ENCODE measurements at places on chromosomes 5 and 9.

DNA sequence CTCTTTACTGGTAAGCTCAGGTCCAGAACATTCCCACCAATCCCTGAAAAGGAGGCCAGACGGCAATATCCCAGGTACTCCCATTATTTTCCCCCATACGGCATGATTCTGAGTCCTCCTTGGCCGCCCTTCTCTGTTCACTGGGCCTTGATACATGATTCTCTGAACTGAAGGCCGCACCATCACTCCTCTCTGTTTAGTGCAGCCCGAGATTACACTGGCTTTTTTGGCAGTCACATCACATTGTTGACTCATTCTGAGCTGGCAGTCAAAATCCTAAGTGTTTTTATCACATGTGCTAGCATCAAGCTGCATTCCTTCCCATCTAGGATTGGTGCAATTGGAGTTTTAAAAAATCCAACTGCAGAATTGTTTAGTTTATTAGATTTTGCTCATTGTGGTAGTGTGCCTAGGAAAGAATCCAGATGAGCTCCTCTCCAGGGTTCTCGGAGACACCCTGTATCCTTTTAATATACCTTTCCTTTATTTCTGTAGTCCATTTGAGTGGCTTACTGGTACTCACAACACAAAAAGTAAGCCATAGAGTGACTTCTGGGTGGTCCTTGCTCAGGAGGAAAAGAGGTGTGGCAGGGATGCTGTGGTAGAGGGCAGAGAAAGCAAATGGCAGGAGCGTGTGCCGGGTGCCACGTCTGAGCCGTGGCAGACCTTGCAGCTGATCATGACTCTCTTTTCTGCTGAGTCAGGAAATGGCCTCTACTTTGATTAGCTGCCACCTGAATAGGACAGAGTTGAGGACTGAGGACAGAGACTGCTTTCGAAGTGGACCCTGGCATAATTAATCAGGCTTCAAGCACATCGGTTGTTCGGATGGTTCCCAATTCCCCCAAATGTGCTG, 121.1 kb upstream of the IL12B start:
- DNase-seq, result no peak

- DNase-seq, result no peak
Observed at GRCh38 chr5:36367524-36367923, 65.8 kb upstream of the RANBP3L start.

DNA sequence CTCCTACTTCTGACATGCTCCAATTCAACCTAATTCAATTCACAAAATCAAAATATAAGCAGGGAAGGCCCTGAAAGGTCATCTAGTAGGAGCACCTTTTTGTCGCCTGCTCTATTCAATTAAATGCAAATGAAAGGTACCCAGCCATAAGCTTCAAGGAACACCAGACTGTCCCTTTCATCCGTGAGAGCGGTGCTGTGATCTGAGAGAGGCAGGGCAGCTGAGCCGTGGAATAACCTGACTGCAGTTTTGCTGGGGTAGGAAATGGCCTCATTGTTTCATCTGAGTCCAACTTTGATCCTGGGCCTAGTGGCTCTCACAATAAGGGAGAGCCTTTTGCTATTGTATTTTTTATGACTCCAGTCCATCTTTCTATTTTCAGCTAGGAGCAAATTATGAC, 39.8 kb upstream of the GLRA1 start:
- no peak for DNase-seq

DNA sequence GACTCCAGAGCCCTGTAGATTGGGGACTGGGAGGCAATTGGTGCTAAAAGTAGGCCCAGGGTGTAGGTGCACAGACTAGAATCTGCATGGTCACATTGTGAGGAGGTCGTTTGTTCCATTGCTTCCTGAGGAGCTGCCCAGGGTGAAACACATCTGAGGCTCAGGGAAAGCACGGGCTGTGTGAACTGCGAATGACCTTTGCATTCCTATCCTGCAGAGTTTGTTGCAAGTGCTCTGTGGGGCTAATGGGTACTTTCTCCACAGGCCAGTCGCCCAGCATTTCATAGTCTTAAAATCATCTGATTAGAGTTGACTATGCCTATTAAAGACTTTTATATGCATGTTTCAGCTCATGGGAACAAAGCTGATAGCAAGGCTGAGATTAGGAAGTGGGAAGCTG, 14.4 kb upstream of the SLC46A2 start:
- DNase-seq, result no peak

- DNase-seq, result no peak
Observed at GRCh38 chr9:129702589-129703520, 37.4 kb downstream of the PRRX2 start.
